Prostate gland (tissue), 2 donors: ENCODE measurements at places on chromosomes 1 and 21. TPM values are rescaled to one million over a fixed set of nuclear protein-coding genes. Genes with fewer than 3 reads are reported as not detected.

GRCh38 chr1:25256578-25256965 lies 9.3 kb upstream of the RSRP1 start:
- peaks cover 2% of the 10 kb centered on the region for H3K4me1 ChIP-seq
- H3K27ac ChIP-seq = no peak overlapping the region

GRCh38 chr1:98055457-98055856 lies 134.6 kb upstream of the DPYD start:
- H3K27me3 ChIP-seq = no peaks in the 10 kb centered on the region
- DNase-seq = no peak
- H3K4me1 ChIP-seq = no peaks in the 10 kb centered on the region
- H3K36me3 ChIP-seq = no peaks in the 10 kb centered on the region
- no peak overlapping the region for H3K4me3 ChIP-seq

XKR8 gene
- 15.2 TPM for total RNA-seq

MSH4 gene
- 0.91 TPM for total RNA-seq
